Stimulated activated naive CD8-positive, alpha-beta T cell treated with anti-CD3 and anti-CD28 coated beads, Interleukin-15, Interleukin-2, amounts not matched to agents 100 U/mL and 50 U/mL, for 24 hours (primary cell): ENCODE measurements at places on chromosomes 3 and 15.

- no peak for DNase-seq
Observed at GRCh38 chr3:69052472-69052898, 352 bp upstream of the TMF1 start.

- peak; percentile 60 for DNase-seq
Observed at GRCh38 chr15:41494190-41494921, 682 bp downstream of the ITPKA start.

GRCh38 chr3:163812006-163812405 is 1266.3 kb downstream of the SI start:
- DNase-seq = no peak

DNA sequence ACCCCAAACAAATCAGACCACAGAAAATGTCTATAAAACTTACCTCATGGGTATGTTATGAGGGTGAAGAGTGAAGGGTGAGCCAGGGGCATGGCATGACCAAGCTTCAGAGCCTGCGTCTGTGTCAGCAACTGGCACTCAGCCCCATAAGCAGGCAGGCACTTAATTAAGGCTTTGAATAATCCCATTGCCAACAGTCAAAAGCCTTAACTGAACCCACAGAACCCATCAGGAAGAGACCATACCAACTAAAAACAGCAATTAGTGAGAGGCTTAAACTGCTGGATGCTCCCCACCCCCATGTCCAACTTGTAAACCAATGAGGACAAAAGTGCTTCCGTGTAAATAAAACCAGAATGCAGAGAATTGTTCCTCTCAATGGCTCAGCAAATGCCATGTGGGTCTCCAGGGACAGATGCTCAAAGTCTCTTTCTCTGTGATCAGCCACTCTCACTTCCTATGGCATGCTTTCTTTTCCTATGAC is 126.0 kb downstream of the MYLK start:
- no peak for DNase-seq

DNA sequence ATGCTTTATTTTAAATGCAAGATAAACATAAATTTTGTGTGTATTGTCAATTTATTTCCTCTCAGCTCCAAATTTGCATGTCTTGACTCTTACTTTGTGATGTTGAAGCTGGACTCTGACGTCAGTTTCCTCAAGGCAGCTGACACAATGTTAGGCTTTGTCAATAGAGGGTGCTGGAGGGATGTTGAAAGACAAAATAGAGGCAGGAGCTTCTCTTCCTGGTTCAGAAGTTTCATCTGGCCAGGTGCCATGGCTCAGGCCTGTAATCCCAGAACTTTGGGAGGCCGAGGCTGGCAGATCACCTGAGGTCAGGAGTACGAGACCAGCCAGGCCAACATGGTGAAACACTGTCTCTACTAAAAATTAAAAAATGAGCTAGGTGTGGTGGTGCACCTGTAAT is 408.6 kb downstream of the GBE1 start:
- DNase-seq = no peak

GRCh38 chr3:76044601-76045600 is 259.6 kb upstream of the ZNF717 start:
- peak; percentile 13 for DNase-seq
